Stimulated activated CD8-positive, alpha-beta memory T cell treated with anti-CD3 and anti-CD28 coated beads, Interleukin-15, amount 100 ng/mL, for 48 hours (primary cell): ENCODE measurements at places on chromosomes 5 and 9.

- no peak for DNase-seq
Observed at GRCh38 chr5:8749556-8749955, 796.3 kb downstream of the SEMA5A start.

DNA sequence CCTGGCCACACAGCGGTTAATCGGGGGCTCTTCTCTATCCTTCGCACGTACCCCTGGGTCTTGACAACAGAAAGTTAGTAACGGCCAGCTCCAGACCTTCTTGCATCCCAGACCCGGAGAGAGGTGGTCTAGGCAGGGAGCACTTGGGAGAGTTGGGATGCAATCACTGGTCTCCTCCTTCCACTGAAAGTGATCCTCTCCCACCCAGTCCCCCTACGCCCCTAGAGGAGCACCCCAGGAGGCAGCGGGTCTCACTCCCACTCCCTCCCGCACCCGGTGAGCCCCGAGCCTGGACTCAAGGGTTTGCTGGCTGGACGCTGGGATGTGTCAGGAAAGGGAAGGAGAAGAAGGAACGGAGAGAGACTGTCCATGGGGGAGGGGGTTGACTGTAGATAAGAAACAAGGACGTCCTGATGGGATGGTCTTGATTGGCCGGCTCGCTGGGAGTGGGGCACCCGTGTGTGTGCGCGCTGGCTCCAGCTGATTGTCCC is 2.0 kb downstream of the RORB start:
- no peak for DNase-seq

- DNase-seq = no peak
Observed at GRCh38 chr5:138850865-138851435, 24.2 kb downstream of the LRRTM2 start.

GRCh38 chr5:5235685-5236084 is 95.6 kb downstream of the ADAMTS16 start:
- DNase-seq = no peak

GRCh38 chr5:6397536-6398269 is 19.4 kb upstream of the MED10 start:
- no peak for DNase-seq

DNA sequence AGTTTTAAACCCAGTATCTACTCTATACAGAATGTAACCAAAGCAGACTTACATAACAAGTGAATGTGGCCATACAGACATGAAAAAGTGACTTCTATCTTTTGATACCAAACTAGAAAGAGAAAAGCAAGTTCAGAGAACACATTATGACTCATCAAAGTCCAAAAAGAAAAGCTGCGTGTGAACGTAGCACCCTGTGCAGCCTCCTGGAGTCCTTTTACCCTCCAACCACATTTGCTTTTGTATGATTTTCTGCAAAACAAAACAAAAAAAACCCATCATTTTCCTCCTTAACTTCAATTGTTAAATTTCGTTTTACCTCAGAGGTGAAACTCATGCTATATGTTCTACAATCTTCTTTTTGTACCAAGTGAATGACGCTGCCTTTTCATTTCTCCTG is 2.8 kb upstream of the SMARCA2 start:
- DNase-seq = no peak
